ENCODE measurements at places on chromosomes 2 and 18.

DNA sequence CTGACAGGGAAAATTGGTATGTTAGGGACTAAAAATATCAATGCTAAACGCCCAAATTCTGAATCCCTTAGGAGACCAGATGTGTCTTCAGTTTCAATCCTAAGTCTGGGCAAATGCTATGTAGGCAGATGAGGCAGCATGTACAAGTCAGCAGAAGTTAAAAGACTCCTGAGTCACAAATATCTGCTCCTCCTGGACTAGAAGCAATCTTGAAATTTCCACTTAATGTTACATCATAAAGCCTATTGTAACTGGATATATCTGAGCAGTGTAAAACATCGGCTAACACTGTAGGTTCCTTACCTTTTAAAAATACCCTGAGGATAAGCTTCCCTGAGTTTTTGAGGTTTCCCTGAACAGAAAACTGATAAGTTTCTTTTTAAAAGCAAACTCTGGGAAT, 1087.6 kb upstream of the PIK3C3 start:
- no peak for DNase-seq

GRCh38 chr2:28320009-28320365, 72.7 kb upstream of the FOSL2 start:
- DNase-seq = no peak

DNA sequence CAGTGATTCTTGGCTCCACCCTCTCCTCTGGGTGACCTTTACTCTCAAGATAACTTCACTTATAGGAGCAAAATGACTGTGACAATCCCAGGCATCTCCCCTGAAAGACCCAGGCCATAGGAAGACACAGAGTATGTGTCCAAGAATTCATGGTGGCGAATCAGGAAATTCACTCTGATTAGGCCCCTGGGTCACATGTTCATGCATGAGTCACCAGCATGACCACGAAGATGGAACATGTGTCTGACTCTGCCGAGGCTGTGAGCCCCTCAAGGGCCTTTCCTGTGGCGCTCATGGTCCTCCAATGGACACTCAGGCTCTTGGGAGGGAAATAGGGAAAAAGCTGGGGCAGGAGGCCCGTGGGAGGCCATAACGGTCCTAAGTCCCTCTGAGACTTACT, 74.0 kb upstream of the TEX51 start:
- DNase-seq = no peak

- no peak for DNase-seq
These were observed 432.8 kb downstream of the METTL4 start for GRCh38 chr18:2138552-2138951.

GRCh38 chr2:66212749-66213148, 222.2 kb upstream of the MEIS1 start:
- no peak for DNase-seq

Data from stimulated activated CD8-positive, alpha-beta memory T cell treated with anti-CD3 and anti-CD28 coated beads, Interleukin-4, amount 100 ng/mL, for 24 hours (primary cell).